ENCODE measurements at places on chromosomes 1 and 21.

DNA sequence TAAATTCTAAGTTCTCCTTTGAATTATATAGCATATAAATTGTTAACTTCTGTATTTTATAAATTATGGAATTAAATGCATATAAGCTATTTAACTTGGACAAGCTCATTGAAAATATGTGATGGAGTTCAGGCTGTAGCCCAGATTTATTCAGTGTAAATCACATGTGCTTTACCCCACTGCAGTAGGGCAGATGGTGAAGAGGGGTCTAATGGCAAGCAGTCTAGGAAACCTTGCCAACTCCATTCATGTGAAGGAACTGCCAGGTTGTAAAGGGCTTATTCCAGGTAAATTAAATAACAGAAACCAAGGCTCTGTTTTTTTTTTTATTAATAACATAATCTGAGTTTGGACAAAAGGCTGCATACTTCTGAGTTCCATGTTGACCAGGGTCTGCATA, 243.2 kb downstream of the NCAM2 start:
- DNase-seq, result no peak

DNA sequence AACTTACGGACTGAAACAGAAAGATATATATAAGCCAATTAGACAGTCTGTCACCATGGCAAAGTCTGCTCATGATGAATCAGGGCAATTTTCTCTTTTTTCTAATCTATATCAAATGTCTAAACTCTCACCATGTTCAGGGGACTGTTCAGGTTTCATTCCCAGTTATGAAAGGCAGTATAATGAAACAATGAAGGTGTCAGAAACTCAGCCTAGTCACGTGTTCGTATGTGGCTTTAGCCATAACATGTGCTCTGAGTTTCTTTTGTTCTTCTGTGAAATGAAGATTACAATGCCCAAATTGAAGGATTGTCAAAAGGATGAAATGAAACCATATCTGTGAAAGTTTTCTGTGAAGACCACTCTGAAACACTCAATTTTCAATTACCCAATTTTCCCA, 392.9 kb downstream of the DSCAM start:
- DNase-seq, result no peak

- no peak for DNase-seq
Observed at GRCh38 chr1:61435226-61435625, 289.7 kb downstream of the TM2D1 start.

DNA sequence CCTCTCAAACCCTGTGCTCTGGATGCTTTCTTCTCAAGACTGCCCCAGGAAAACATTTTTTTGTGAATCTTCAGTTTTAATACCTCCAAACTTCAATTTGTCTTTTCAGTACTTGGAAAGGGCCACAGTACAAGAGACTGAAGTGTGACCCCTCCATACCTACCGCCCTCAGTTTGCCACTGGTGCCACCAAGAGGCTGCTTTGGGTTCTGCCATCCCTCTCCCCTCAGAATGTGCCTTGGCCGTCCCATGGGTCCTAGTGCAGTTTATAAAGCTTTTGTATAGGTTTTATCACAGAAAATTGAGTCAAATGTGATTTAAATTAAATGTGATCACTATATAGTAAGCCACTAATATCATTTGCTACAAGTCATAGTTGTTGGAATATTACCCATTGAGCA, 60.8 kb upstream of the PGD start:
- DNase-seq, result no peak

DNA sequence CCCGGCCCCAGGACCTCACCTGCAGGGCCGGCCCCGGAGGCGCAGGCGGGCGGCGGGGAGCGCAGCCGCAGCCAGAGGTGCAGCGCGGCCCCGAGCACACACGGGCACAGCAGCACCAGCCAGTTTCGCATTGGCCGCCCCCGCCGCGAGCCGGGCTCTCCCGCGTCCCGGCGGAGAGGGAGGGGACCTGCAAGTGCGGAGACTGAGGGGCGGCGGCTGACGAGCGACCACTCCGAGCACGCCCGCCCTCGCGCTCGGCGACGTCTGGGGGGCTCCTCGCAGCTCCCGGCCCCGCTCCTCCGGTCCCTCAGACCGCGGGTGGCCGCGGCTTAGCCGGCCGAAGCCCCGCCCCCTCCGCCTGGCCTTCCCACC, at the start of gene B3GALNT2:
Gene B3GALNT2 (minus strand): TSS at position 331 of the 372 bp plus-strand sequence. CDS start 200 bp downstream, at position 131.
- DNase-seq, result no peak

DNA sequence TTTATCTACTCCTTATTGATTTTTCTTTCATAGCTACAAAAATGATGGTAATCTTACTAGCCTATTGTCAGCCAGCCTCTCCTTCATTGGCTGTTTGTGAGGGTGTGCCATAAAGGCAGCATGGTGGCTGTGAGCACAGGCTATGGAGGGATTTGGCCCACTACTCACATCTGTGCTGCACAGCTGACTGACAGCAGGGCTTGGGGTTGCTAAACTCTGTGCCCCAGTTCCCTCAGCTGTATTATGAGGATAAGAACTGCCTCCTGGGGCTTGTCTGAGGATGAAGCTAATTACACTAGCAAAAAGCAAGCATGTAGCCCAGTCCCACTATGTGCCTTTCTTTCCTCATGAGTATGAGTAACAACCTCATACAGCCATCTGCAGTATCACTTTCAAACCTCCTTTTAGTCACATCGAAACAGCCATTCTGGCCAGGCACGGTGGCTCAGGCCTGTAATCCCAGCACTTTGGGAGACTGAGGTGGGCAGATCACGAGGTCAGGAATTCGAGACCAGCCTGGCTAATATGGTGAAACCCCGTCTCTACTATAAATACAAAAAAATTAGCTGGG, 66.2 kb downstream of the COQ8A start:
- no peak for DNase-seq

DNA sequence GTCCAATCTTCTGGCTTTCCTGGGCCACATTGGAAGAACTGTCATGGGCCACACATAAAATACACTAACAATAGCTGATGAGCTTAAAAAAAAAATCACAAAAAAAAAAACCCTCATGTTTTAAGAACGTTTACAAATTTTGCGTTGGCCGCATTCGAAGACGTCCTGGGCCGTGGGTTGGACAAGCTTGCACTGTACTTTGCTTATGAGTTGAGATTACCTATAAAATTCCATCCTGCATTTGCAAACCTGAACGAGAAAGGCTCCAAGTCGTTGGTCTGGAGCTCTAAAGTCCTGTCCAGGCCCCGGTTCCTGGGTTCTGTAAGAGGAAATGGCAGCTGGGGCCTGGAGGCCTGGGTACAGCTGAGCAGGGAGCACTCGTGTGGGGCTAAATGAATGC, 51.4 kb downstream of the KIAA1614 start:
- DNase-seq, result no peak

DNA sequence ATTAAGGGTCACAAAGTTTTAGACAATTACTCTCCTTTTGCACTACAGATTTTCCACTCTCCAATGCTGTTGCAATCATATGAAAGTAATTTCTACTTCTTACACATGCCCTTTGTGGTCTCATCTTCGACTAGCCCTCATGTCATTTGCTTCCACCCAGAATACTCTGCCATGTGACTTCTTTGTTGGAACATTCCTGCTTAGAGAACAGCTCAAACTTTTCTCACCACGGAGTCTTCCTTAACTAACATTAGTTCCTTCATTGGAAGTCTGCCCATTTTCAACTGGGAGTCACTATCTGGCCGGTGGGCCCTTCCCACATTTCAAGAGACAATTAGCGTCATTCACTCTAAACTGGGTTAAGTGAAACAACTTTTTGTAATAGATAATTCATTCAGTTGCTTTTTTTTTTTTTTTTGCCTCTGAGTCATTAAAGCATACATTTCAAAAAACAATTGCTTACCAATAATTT, 142.6 kb upstream of the PALMD start:
- DNase-seq, result no peak
